ENCODE measurements at places on chromosomes 2 and 18.

GRCh38 chr2:107932979-107933378 lies 53.3 kb upstream of the SLC5A7 start:
- no peak for DNase-seq

GRCh38 chr2:240687045-240687740 lies 4.5 kb upstream of the AQP12A start:
- no peak for DNase-seq

DNA sequence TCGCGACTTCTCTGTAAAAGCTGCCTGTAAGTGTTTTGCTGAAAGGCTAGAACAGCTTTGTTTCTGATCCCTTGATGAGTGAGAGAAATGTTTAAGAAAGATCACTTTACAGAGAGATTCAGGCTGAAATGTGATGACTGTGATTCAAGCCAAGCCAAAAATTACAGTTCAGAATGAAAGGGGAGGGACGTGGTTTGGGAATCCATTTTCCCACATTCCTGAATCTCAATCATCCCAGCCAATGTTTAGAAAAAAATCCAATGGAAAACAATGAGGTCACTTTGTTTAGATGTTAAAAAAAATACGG lies 416.7 kb downstream of the ARHGAP15 start:
- DNase-seq: peak; percentile 21

DNA sequence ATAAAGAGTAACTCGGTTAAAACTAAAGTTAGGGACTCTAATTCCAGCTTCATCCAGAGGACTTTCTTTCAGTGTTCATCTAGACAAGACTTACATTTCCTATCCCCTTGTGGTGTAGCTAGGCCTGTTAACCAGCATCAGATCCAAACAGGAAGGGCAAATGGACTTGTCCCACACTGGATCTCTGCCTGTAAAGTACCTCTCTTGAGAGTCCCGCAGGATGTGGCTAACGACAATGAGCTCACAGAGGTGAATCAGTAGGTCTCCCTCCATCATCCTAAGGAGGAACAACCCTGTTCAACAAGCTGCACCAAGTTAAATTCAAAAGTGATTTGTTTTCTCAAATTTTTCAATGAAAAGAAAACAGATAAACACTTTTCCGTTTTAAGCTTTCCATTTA lies 412.3 kb upstream of the RGPD4 start:
- peak; percentile 57 for DNase-seq

DNA sequence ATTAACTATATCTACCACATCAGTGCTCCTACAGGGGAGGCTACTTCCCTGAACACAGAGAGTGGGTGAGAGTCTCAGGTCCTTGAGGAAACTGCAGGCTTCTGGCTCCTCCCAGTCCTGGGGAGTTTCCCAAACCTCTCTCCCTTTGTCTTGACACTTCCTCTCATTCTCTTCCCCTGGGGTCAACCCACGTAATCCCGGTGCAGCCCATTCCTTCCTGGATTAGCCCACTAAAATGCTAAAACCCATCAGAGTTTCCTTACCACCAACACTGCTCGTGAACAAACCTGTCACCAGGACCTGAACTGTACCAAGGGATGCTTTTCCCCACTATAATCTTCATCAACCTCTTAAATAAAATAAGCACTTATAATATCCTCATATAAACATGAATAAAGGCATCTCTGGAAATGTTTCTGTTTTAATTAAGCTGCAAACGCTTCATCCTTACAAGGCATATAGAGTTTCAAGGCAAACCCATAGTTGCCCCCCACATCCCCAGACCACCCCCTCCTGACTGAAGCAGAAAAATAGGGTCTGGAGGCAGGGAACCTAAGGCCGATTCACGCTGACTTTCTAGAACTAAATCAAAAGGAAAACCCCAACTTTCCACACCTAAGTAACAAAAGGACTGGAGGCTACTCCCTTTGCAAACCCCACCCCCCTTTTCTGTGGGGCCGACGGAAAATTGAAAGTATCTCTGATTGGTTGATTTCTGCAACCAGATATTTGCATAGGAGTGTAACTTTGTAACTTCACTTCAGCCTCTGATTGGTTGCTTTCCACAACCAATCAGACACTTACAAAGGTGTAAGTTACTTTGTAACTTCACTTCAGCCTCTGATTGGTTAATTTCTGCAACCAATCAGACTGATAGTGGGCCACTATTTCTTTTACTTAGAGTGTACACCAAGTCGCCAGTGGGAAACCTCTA lies 19.0 kb downstream of the TMSB10 start:
- DNase-seq: peak; percentile 51

DNA sequence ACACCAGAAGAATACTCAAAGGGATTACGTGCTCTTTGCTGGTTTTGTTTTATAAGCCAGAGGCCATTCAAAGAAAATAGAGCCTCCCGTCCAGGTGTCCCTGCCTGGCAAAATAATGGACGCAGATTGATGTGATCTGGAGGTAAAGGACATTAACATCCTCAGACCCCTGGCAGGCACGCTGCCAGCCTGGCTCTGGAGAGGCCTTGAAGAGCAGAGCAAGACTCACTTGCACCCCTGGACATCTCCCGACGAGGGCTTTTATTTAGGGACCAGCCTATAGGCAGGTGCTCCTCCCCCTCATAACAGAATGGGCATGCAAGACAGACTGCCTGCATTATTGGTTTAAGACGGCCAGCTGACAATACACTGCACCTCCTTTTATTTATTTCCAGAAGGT lies 291.3 kb downstream of the BCL11A start:
- DNase-seq: no peak

GRCh38 chr2:189337656-189338055 lies 103.6 kb upstream of the WDR75 start:
- no peak for DNase-seq

DNA sequence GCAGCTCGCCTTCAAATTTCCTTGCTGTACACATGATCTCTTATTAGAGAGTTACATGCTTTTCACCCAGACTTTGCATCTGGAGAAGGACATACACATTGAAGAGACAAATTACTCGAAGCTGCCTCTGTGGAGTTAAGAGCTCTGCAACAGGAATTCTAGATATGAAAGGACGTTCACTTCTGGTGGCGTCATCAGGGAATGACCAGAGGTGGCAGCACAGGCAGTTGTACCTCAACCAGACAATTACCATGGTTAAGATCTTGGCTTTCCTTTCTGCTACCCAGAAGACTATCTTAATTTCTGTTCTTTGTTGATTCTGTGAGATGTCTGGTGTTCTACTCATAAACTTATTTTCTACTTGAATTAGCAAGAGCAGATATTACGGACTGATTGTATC lies 39.1 kb upstream of the MC4R start:
- DNase-seq: peak; percentile 14

DNA sequence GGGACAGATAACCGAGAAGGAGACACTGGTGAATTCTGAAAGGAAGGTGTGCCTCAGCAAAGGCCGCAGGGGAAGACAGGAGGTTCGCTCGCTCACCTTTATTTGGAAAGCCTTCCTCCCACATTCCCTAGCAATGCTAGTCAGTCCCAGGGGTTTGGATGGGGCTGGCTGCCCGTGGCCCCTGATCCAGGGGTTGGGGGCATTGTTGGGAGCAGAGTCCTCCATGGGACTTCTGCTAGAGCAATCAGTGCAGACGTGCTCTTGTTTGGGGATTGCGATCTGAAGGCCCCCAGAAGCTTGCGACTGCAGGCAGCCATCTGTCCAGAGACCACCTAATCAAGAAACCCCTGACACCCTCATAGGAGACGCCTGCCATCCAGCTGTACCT lies 6.0 kb upstream of the CYP27C1 start:
- DNase-seq: peak; percentile 10

- peak; percentile 11 for DNase-seq
Observed at GRCh38 chr18:36942264-36942663, 113.3 kb downstream of the KIAA1328 start.

- DNase-seq: peak; percentile 29
Observed at GRCh38 chr2:27489118-27489497, 435 bp downstream of the IFT172 start.

GRCh38 chr18:48835119-48835518 lies 115.6 kb downstream of the SMAD7 start:
- no peak for DNase-seq

- peak; percentile 65 for DNase-seq
Observed at GRCh38 chr2:205684871-205685313, 2.6 kb downstream of the NRP2 start.

DNA sequence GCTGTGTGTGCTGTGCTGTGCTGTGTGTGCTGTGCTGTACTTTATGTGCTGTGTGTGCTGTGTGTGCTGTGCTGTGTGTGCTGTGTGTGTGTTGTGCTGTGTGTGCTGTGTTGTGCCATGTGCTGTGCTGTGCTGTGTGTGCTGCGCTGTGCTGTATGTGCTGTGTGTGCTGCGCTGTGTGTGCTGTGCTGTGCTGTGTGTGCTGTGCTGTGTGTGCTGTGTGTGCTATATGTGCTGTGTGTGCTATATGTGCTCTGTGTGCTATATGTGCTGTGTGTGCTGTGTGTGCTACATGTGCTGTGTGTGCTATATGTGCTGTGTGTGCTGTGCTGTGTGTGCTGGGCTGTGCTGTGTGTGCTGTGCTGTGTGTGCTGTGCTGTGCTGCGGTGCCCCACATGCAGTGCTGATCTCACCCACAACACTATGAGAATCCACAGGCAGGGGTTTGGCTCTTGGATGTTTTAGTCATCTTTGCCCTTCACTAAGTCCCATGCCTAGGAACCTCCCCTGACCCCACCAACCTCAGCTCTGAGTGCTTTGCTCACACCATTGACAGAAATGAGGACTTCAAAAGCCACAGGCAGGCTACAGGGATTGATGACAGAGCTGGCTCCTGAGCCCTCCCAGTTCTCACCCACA lies 30.5 kb upstream of the MAL start:
- DNase-seq: no peak

- no peak for DNase-seq
Observed at GRCh38 chr2:178328037-178328436, 122.9 kb downstream of the PRKRA start.
